ENCODE measurements at places on chromosomes 7 and 10.

GRCh38 chr10:110574420-110574819 is 6.9 kb downstream of the SMC3 start:
- no peak for DNase-seq

- no peak for DNase-seq
Observed at GRCh38 chr7:3634396-3634795, 333.3 kb downstream of the SDK1 start.

GRCh38 chr10:24851629-24852028 is 100.8 kb downstream of the PRTFDC1 start:
- no peak for DNase-seq

GRCh38 chr7:71775648-71776047 is 636.5 kb downstream of the CALN1 start:
- no peak for DNase-seq

DNA sequence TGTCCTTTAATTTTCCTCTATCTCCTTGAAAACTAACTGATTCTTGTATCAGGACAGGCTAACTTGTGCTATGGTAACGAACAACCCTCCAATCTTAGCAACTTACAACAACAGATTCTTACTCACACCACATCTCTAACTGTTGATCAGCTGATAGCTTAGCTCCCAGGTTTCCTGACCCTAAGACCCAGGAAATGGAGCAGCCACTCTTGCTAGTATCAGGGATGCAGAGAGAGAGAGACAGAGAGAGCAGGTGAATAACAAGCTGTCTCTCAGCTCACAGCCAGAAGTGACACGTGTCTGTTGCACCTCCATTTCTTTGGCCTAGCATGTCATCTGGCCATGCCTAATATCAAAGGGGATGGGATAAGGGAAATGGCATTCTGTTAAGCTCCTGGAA is 1289.0 kb upstream of the AUTS2 start:
- no peak for DNase-seq

GRCh38 chr10:72319416-72320254 is 35.1 kb downstream of the DNAJB12 start:
- peak; percentile 96 for DNase-seq

DNA sequence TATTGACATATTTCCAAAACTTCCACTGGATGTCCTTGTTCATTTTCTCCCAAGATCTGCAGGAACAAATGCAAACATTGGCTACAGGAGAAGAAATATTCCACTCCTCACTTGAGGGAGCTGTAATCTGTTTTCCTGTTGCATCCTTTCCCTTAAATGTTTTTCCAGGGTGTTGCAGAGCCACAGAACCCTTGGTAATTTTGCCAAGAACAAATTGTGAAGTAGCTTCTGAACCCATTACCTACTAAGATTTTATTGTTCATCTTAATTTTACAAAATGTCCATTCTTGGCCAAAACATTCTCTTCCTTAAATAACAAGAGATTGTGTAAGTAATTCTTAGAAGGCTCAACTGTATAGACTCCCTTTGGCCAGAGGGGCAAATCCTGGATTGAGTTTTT is 177.0 kb downstream of the GNAT3 start:
- DNase-seq: no peak

- no peak for DNase-seq
Observed at GRCh38 chr10:93514521-93514920, 18.1 kb downstream of the CEP55 start.

- peak; percentile 83 for DNase-seq
Observed at GRCh38 chr10:49164559-49165188, 23.5 kb downstream of the TMEM273 start.

- no peak for DNase-seq
Observed at GRCh38 chr10:1064964-1065247, 8.7 kb downstream of the WDR37 start.

GRCh38 chr10:66777665-66778064 is 148.2 kb upstream of the LRRTM3 start:
- DNase-seq: no peak

GRCh38 chr10:91796331-91797047 is 1.7 kb upstream of the TNKS2 start:
- DNase-seq: peak; percentile 52

DNA sequence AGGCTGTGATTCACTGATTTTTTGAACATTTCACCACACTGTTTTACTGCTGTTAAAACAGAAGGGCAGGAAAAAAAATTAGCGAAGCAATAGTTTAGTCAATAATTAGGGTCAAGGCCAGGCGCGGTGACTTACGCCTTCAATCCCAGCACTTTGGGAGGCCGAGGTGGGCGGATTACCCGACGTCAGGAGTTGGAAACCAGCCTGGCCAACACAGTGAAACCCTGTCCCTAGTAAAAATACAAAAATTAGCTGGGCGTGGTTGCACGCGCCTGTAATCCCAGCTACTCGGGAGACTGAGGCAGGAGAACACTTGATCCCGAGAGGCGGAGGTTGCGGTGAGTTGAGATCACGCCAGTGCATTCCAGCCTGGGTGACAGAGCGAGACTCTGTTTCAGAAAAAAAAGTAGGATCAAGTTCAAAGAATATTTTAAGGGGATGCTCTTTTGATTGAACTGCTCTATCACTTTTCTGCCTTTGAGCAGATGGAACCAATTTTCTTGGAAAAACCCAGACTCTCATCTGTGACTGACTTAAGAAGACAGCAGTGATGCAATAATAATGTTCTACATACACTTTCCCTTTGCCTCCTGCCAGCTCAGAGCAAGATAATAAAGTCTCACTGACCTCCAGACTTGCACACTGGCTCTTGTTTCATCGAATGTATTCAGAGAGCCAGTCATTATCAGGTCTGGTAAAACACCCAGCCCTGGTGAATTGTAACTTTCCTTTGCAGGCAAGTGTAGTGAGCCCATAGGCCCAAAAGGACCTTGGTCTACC is 1.6 kb upstream of the PPA1 start:
- no peak for DNase-seq

- DNase-seq: no peak
Observed at GRCh38 chr7:17105701-17106100, 192.8 kb upstream of the AHR start.

- DNase-seq: no peak
Observed at GRCh38 chr10:14507176-14507575, 176.5 kb upstream of the FRMD4A start.

- DNase-seq: no peak
Observed at GRCh38 chr7:27314111-27314510, 71.5 kb downstream of the EVX1 start.

DNA sequence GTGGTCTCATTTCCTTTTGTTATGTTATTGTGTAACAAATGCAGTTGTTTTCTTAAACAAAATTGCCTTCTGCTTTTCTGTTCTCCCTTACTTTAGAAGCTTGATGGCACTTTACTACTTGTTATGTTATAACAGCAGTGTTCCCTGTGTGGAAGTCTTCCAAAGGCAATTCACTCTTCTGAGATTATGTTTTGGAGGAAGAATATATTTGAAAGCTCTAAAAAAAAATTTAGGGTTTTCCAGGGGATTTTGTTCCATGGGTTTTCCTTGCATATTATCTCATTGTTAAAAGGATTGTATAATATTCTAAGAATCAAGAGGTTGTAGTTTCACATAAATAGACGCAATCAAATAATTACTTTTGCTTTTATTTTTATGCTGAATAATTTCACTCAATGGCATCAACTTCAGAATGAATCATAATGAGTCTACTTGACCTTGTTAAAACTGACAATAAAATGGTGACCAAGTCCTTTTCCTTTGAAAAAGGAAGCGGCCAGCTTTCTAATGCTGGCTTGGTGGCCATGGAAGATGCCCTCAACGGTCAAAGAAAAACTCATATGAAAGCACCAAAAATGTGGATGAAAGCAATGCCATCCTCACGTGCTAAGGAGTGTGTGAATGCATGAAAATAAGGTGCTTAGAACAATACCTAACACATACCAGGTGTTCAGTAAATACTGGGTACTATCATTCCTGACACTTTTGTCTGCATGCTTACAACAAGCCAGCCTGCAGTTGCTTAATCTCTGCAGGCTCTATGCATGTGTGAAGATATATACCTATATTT is 92.4 kb upstream of the KLF6 start:
- DNase-seq: no peak

All from H7 (cell line).